ENCODE measurements at places on chromosomes 1 and 21.

DNA sequence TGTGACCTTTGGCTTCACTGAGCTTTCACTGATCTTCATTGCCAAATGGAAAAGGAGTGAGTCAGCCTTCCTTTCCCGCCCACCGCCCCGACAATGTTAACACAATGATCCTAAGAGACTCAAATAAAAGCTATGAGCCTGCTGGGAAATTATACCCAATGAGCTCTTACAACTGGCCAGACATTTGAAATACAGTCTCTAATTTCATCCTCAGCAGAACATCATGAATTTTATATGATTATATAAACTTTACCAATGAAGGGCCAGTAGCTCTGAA lies 252.5 kb downstream of the SIPA1L2 start:
- DNase-seq, result no peak

DNA sequence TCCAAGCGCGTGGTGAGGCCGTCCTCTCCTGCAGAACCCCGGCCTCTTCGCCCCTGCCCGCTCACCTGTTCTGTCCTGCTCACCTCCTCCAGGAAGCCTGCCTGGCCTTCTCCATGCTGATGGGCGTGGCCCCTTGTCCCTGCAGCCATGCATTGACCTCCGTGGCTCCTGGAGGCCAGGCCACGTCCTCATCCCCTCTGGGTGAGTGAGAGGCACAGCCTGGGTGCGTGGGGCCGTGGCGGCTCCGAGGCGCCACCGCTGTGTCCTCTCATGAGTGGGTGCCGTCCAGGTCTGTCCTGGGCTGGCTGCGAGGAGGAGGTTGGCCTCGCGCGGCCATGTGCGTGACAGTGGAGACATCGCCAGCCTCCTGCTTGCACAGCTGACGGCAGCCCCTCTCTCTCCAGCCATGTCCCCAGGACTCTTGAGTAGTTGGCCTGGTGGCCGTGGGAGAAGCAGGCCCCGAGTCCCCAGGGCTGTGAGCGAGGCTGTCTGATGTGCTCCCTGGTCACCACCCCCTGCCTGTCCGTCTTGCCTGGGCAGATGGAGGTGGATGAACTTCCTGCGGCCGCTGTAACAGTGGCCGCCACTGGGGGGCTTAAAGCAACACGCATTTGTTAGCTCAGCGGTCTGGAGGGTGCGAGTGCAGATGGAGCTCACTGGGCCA lies 58.1 kb downstream of the PRKCZ start:
- DNase-seq, result no peak

GRCh38 chr1:2595261-2595811 lies 8.8 kb downstream of the PRXL2B start:
- no peak for DNase-seq

DNA sequence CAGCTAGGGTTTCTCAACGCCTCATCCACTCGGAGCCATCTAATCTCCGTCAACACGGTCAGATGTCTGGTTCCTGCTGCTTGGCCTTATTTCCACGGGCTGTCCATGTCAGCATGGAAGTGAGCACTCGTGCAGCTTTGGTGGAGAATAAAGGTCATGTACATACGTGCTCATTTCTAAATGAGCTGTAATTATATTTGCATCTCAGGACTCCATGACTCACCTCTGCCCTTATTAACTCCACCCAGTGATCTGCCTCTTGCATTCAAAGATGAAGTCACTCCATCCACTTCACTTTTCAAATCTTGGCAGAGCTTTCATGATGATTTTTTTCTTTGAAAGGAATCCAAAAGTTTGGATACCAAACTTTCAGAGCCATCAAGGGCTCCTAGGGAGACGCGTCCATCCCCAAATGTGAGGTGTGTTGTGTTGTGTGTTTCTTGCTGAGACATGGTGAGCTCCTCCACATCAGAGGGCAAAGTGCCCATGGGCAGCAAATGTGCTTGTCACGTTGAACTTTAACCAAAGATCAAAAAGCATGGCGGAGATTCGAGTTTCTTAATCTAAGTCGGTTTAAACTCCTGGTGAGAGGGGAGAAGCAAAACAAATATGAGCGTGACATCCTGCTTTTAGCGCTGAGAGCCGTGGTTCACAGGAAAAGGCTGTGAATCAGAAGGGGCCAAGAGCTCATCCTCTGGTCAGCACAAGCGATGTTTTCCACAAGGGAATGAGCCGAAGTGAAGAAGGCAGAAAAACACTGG lies 68.6 kb upstream of the ERRFI1 start:
- no peak for DNase-seq

DNA sequence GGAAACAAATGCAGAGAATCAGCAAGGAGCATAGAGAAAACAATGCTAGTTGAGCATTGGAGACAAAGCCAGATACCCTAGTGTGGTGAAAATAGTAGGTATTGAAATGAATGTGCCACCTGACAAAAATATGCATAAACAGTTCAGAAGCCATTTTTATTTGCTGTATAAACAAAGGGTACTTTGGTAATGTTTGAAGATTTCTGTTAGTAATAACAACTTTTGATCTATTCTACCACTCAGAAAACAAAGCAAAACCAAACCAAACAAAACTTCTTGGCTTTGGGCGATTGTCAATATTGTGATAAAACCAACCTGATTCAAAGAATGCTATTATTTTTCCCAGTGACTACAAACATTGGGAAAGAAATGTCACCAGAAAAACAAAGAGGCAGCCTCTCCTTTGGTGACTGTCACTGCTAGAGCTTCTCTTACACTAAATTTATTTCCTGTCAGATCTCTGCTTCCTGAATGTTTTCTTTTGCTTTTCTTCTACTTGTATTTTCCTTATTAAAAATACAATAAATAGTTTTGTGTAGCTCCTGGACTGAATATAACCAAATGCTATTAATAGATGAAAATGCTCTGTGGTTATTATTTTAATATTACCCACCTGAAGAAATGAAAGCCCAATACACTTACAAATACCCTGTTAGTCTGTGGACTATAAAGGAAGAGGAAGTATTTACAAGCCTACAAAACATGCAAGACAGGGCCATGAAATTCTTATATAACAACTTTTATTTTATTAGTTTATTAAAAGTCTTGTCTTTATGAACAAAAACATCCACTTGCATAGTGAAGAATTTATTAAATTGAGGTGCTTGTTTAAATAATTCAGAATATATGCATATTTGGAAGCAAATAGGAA lies 5.7 kb downstream of the ATP6V1G3 start:
- DNase-seq, result no peak

GRCh38 chr1:47992720-47993415 lies 4.3 kb downstream of the TRABD2B start:
- no peak for DNase-seq

- DNase-seq, result no peak
Measured at GRCh38 chr1:192170196-192170984, 12.1 kb downstream of the RGS18 start.

- no peak for DNase-seq
Measured at GRCh38 chr21:35084869-35085268, 35.8 kb upstream of the RUNX1 start.

GRCh38 chr1:6446665-6447015 lies 19.3 kb downstream of the TNFRSF25 start:
- DNase-seq, result no peak

DNA sequence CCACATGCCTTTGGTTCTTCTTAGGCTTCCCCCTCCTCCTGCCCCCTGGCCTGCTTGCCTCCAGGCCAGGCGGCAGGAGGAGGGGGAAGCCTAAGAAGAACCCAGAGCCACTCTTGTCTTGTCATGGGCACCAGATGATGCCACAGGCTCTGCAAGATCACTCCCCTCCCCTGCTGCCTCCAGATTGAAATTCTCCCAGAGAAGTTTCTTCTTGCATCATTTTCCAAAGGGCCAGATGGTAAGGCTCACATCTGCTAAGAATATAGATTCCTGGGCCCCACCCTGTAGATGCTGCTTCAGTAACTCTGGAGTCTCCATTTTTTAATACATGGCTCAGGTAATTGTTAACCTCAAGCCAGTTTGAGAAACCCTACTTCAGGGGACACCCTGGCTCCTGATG lies 60.8 kb downstream of the FAM163A start:
- DNase-seq, result no peak

GRCh38 chr1:210663730-210664573 lies 335.2 kb downstream of the HHAT start:
- DNase-seq, result no peak

GRCh38 chr21:29371464-29371863 lies 72.7 kb downstream of the BACH1 start:
- no peak for DNase-seq

Measured in right renal pelvis (tissue), 4 donors.